ENCODE measurements at places on chromosomes 5 and 9. TPM values are rescaled to one million over a fixed set of nuclear protein-coding genes. Genes with fewer than 3 reads are reported as not detected.

PROB1 gene
- total RNA-seq, result 46.3 TPM

PCDHGA8 gene
- total RNA-seq, result 8.5 TPM

NUTM2G gene
- total RNA-seq, result not detected

EIF4E1B gene
- total RNA-seq, result not detected

ZDHHC11B gene
- total RNA-seq, result 13.4 TPM

PCDHGA1 gene
- 3.1 TPM for total RNA-seq

ANKDD1B gene
- 0.27 TPM for total RNA-seq

PAEP gene
- total RNA-seq, result not detected

SEC24A gene
- total RNA-seq, result 7.5 TPM

PCDHA8 gene
- total RNA-seq, result not detected

PLAA gene
- 32.3 TPM for total RNA-seq

KIF27 gene
- total RNA-seq, result 4.1 TPM

CTSV gene
- total RNA-seq, result 0.14 TPM

KCNV2 gene
- total RNA-seq, result not detected

SIT1 gene
- not detected for total RNA-seq

STPG3 gene
- total RNA-seq, result 0.58 TPM

GGTA1 gene
- 34.1 TPM for total RNA-seq

KLHL3 gene
- 26.3 TPM for total RNA-seq

LECT2 gene
- not detected for total RNA-seq

PAX5 gene
- total RNA-seq, result not detected

PPP1R26 gene
- total RNA-seq, result 20.9 TPM

SOHLH1 gene
- not detected for total RNA-seq
